ENCODE measurements at places on chromosomes 7 and 10.

- no peak for DNase-seq
Observed at GRCh38 chr7:19567011-19567410, 141.8 kb downstream of the POLR1F start.

- no peak for DNase-seq
Observed at GRCh38 chr10:23015021-23015707, 80.2 kb upstream of the MSRB2 start.

DNA sequence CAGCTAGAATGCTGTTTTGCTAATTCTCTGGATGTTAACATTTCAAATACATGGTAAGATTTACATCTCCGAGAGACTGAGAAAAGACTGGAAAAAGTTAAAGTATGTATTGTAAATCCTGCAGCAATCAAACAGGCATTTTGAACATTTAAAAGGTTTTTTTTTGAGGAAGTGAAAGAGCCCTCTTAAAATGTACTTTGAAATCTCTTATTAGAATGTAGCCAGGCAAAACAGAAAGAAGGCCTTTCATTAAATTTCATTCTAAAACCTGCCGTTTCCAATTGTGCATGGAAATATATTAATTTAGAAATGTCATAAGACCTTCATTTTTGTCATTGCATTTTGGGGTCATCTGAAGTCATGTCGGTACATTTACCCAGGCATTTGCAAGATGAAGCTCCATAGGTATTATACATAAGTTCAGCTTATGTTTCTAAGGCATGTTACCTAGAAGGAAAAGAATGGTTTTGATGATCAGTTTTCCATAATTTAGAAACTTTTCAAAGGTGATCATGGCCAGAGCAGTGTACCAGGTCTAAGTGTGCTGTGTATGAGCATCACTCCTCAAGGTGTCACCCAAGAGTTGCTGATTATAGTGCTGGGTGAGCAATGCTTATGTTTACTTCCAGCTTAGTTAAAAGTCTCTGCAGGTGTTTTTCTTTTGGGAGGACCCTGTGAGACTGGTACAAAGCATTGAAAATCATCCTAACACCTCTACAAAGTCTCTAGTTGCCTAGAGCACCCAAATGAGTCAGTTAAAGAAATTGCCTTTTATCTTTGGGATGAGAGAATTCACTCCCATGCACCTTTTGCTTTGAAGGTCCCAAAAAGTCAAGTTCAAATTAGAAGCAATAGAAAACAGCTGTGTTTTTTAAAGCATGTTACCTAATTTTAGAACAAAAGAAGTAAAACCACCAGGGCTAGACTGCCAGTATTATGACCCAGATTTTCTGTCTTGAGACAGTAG is 7.1 kb downstream of the ZNF736 start:
- no peak for DNase-seq

GRCh38 chr10:78328592-78329404 is 295.1 kb downstream of the RPS24 start:
- DNase-seq = no peak

- DNase-seq = no peak
Observed at GRCh38 chr7:140981951-140982350, 32.8 kb downstream of the MRPS33 start.

- DNase-seq = no peak
Observed at GRCh38 chr10:133399123-133399601, 5.2 kb downstream of the MTG1 start.

DNA sequence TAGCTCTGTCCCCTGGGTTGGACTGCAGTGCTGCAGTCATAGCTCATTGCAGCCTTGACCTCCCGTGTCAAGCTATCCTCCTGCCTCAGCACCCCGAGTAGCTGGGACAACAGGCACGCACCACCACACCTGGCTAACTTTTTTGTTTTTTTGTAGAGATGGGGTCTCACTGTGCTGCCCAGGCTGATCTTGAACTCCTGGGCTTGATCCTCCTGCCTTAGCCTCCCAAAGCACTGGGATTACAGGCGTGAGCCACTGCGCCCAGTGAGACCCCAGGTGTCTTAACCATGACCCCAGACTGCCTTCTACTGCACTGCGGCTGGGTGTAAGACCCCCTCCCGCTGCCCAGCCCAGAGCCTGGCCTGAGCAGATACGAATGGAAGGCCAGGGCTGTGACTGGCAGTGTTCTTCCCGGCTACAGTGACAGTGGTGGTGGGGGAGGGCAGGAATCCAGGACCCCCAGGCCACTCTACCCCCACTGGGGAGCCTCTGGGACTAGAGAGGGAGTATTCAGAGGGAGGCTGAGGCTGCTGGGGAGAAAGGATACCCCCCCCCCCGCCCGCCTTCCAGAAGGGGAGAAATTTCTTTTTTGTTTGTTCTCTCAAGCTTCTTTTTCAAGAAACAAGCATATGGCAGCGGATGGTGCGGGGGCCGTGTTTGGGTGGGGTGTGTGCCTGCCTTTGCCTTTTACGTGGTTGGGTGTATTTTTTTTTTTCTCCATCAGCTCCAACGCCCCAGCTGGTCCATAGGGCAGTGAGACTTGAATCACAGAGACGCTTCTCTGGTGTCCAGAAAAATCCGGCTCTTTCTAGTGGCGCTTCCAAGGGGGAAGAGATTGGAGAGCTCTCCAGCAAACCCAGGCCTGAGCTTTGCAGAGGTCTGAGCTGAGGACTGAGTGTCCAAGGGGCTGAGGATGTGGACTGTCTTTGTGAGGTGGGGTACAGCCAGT is 36.6 kb downstream of the GTF2IRD1 start:
- no peak for DNase-seq

- no peak for DNase-seq
Observed at GRCh38 chr7:94639384-94639783, 16.5 kb downstream of the SGCE start.

DNA sequence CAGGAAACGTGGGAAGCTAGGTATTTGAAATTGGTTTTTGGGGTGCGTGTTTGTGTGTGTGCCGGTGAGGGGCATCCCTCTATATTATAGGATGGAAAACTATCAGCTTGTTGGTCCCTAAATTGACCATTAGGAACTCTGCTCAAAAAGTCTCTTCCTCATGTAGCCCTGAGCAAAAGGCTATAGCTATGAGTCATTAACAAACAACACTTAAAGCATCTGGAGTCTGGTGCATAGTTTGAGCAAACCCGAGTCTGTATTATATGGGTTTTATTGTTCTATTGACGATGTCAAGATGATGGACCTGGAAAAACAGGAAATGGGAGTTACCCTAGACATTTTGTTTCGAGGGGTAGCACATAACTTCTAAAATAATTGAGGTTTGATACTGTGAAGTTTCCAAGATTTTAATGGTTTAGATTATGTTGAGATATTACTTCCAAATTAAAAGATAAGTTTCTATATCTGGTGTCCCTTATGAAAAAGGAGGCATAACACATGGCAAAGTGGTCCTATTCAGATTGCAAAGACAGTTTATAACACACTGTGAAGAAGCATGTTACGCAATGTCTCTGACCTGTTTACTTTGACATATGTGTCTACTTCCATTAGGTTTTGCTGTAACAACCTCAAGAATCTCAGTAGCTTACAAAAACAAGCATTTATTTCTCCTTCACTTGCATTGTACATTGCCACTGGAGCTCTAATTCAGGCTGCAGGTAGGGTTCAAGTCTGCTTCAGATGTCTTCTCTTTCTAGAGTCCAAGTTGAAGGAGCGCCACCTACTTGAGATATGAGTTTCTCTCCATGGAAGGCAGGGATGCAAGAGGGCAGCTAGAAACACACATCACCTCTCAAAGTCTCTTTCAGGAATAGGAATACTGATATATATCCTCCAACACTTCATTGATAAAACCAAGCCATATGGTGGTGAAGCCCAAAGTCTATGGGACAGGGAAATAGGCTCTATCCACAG is 357.7 kb downstream of the PHF14 start:
- DNase-seq = no peak

GRCh38 chr7:67823345-67823744 is 826.7 kb downstream of the TYW1 start:
- DNase-seq = no peak

GRCh38 chr10:110860576-110861241 is 11.0 kb upstream of the PDCD4 start:
- peak; percentile 27 for DNase-seq

GRCh38 chr10:59366290-59366689 is 3.9 kb upstream of the FAM13C start:
- no peak for DNase-seq

GRCh38 chr7:140769852-140770251 is 73.3 kb downstream of the NDUFB2 start:
- DNase-seq = no peak

DNA sequence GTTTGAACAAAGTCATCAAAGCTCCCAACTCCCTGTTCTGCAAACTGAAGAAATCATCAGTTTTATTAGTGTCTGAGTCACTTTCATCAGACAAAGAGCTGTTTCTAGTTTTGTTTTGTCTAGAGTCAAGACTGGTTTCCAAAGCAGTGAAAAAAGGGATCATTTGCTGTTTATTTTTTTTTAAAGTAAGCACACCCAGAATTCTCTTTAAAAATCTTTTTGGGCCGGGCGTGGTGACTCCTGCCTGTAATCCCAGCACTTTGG is 972.0 kb upstream of the CELF2 start:
- DNase-seq = no peak

GRCh38 chr7:72235351-72235750 is 176.8 kb downstream of the CALN1 start:
- no peak for DNase-seq

DNA sequence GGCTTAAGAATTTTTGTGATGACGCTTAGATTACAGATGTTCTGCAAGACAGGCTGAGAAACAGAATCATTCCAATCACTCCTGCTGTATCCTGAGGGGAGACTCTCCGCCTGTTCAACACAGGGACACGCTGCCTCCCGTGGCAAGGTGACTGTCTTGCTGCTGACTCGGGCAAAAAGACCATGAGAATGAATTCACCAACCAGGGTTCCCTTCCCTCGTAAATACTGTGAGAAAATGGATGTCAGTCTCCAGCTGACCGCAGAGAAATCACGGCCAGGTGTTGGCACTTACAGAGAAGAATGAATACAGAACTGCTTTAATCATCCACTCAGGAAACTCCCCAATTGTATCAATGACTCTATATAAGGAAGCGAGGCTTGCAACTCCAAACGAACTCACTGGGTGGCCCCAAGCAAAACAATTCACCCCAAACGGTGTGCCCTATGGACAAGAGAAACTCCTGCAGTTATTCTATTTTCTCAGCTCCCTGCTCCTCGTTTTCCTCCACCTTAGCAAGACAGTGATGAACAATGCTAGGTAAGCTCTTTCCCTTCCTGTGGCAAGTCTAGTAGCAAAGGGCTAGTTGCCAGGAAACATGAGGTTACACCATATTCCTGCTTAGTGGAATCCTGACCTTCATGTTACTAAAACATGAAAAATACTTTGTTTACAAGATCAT is 22.8 kb downstream of the GNA12 start:
- no peak for DNase-seq

DNA sequence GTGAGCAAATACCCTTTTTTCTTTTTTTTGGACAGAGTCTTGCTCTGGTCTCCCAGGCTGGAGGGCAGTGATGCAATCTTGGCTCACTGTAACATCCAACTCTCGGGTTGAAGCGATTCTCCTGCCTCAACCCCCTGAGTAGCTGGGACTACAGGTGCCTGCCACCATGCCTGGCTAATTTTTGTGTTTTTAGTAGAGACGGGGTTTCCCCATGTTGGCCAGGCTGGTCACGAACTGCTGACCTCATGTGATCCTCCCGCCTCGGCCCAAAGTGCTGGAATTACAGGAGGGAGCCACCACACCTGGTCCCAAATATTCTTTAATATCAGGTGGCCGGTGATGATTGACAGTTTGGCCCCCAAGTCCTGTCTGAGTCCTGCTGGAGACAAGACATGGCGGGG is 6.6 kb downstream of the LAT2 start:
- no peak for DNase-seq

DNA sequence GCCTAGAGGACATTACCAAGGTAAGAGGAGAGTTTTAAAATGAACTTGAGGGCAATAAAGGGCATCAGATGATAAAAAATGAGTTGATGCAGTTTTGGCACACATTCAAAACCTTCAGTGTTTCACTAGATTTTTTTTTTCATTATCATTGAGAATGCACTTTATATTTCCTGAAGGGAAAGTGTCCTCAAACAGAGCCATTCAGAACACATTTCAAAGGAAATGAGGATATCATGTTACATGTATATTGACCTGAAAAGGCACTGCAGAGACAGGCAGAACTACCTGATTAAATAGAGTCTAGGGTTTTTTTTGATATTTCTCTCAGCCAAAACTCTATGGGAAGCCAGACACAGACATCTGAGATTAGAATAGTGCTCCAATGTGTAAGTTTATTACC is 454.0 kb downstream of the NEBL start:
- DNase-seq = no peak

DNA sequence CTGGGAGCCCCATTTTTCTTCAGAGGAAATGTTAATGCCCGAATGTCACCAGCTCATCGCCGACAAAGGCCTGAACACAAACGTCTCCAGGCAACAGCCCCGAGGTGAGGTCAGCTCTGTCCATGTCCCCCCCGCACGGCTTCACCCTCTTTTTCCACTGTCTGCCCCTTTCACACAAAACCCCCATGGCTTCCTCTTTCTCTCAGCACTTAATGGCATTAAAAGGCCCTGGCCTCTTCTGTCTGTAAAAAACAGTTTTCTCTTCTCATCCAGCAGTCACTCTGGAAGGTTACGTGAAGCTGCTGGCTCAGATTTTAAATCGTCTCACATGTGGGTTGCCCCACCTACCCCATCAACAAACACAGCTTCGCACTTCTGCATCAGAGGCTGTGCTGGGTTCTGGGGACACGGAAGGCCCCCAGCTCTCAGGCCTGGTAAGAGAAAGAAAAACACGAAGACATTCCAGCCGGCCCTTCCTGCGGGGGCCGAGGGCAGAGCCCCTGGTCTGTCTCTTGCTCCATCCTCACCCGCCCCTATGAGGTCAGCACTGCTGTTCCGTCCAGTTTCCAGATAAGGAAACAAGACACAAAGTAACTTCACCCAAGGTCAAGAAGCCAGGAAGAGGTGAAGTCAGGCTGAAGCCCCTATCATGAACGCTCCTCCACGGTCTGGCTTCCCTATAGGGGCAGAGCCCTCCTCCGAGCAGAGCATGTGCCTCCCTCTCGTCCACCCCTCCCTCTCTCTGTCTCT is 91.1 kb upstream of the PDGFA start:
- no peak for DNase-seq

DNA sequence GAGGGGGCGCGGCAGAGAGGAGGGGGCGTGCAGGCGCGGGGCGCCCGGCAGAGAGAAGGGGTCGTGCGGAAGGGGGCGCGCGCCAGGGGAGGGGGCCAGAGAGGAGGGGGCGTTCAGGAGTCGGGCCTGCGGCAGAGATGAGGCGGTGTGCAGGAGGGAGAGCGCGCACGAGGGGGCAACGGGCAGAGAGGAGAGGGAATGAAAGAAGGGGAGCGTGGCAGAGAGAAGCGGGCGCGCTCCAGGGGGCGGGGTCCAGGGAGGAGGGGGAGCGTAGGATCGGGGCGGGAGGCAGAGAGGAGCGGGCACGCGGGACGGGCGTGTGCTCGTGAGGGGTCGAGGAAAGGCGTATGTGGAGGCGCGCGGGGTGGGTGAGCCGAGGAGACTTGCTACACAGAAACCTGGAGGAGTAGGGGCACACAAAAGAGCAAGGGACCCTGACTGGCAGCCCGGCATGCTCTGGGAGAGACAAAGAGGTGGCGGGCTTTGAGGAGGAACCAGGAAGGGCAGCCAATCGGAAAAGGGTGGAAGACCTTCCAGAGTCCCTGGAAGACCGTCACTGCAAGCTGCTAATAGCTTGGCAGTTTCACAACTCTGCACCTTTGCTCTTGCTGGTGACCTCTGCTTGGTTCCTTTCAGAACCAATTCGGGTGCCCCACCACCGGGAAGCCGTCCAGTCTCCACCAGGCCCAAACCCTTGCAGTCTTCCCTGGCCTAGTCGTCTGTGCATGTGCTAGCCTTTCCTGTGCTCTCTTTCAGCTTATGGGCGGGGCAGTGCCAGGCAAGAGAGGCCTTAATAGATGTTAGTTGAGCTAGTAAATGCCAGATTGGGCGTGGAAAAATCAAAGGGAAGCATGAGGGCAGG is 639 bp downstream of the DYDC2 start:
- no peak for DNase-seq

- no peak for DNase-seq
Observed at GRCh38 chr7:4014346-4015050, 667.6 kb upstream of the FOXK1 start.
